ENCODE measurements at places on chromosomes 16 and 17.

GRCh38 chr17:1914661-1915083, 84.9 kb downstream of the RPA1 start:
- no peak for DNase-seq

DNA sequence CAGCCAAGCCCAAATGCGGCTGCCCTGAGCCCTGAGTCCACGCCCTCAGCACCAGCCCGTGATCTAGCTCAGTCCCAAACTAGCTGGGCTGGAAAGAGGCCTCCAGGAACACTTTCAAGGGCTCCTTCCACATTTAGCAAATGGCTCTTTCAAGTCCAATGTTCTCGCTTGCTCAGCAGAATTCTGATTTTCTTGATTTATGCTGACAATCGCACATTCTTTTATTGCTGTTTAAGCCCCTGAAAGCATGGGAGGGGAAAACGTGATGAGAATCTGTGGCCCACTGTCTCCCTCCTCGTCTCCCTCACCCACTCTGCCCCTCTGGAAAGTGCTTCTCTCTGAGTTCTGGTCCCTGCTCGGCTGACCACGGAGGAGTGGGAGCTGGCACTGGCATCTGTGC, 293.8 kb downstream of the FOXL1 start:
- DNase-seq = no peak

DNA sequence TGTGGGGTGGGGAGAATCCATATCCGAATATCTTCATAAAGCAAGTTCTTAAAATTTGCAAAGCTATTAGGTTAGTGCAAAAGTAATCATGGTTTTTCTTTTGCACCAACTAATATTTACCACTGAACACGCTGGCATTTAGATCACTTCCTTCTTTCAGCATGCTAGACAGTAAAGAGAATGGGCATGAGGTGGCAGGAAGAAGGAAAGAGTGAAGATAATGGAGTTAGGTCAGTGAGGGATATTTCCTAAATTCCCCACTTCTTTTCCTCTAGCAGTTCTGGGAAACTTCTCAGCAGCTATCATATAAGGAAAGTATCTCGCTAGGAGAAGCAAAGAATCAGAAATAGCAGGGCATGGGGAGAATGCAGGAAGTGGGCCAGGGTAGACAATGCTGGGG, 39.0 kb downstream of the SLC6A4 start:
- DNase-seq = no peak

DNA sequence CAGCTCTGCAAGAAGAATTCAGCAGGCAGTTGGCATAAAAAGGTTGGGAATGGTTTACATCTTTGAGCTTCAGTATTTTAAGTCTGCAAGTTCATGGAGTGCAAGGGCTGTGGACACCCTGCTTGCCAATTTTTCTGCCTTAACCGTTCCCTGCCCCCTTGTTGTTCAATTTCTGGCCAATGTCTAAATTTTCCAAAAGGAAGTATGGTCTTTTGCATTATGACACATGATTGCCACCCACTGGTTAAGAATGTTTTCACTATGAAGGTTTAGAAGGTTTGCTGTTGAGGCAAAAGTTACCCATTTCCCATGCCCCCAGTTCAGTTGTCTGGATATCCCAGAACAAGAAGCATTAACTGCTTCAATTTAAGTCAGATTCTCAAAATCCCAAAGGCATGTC, 441.9 kb downstream of the CDH13 start:
- DNase-seq = no peak

DNA sequence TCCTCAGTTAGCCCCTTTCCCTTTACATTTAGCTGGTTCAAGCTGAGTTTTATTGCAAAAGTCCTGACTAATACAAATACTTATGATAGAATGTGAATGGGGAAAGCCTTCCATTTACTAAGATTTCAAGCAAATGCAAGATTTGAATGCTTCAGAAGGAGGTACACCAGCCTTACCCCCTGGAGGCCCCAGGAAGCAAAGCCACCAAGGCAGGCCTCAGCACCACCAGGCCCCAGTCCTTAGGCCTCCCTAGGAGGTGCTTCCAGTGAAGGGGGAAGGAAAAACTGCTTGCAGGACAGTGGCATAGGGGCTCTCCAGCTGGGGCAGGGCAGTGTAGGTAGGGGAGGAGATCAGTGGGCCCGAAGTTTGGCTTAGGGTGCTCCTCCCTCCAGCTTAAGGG, 7.3 kb upstream of the PRPSAP2 start:
- no peak for DNase-seq

GRCh38 chr16:89293276-89294143, 76.0 kb downstream of the ZNF778 start:
- DNase-seq = no peak

DNA sequence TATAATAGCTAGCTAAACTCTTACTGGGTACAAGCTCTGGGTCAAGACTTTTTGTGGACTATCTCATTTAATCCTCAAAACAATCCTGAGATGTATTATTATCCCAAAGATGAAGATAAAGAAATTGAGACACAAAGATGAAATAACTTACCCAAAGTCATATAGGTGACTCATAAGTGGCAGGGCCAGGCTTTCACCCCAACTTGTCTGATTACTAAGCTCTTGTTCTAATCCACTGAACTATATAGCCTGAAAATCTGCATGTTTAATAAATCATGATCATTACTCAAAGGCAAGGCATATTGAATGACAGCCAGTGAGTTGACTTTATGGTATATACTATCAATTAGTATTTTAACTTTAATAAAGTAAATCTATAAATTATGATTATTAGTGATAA, 77.4 kb downstream of the SKAP1 start:
- no peak for DNase-seq

DNA sequence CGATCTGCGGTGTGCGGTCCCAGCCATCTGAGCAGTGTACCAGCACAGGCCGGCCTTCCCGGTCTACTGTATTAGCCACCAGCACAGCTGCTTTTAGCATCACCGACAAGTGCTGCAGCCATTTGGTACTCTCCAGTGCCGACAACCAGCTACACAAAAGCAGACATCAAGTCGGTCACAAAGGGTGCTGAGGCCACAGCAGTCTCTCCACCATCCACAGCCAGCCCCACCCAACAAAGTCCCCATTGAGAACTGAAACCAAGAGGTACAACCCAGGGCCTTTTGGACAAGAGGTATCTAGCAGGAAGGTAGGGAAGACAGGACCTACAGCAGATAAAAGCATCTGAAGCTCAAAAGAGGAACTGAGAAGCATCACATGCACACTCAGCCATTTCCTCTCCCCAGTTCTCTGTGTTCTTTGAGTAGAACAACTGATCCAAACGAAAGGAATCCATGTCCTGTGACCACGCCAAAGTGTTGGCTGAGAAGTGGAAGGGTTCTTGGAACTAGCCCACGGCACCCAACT, 9.5 kb downstream of the MTMR4 start:
- DNase-seq = no peak

- DNase-seq = no peak
Measured at GRCh38 chr17:1617620-1618174, 10.9 kb downstream of the SLC43A2 start.

GRCh38 chr17:57328109-57328882, 72.0 kb downstream of the MSI2 start:
- no peak for DNase-seq

- peak; percentile 69 for DNase-seq
Measured at GRCh38 chr16:84277244-84277823, 17.3 kb upstream of the WFDC1 start.

GRCh38 chr17:45791935-45792334, 7.8 kb downstream of the CRHR1 start:
- DNase-seq = no peak

GRCh38 chr16:10968498-10968897, 24.1 kb downstream of the CLEC16A start:
- DNase-seq = no peak

GRCh38 chr16:47342055-47342454, 118.8 kb downstream of the ITFG1 start:
- DNase-seq = no peak

DNA sequence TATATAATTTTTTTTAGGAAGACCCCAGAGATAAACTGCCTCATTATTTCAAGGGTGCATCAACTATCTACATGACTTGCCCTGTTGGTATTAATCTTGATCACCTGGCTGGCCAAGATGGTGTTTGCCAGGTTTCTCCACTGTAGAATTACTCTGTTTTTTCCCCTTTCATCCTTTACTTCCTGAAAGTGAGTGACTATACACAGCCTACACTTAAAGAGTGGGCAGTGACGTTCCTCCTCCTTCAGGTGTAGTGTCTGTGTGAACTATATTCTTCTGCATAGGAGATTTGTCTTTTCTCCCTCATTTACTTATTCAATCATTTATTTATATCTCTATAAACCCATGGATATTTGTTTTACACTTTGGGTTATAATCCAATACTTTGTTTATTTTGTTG, 246.7 kb downstream of the IRF8 start:
- no peak for DNase-seq

DNA sequence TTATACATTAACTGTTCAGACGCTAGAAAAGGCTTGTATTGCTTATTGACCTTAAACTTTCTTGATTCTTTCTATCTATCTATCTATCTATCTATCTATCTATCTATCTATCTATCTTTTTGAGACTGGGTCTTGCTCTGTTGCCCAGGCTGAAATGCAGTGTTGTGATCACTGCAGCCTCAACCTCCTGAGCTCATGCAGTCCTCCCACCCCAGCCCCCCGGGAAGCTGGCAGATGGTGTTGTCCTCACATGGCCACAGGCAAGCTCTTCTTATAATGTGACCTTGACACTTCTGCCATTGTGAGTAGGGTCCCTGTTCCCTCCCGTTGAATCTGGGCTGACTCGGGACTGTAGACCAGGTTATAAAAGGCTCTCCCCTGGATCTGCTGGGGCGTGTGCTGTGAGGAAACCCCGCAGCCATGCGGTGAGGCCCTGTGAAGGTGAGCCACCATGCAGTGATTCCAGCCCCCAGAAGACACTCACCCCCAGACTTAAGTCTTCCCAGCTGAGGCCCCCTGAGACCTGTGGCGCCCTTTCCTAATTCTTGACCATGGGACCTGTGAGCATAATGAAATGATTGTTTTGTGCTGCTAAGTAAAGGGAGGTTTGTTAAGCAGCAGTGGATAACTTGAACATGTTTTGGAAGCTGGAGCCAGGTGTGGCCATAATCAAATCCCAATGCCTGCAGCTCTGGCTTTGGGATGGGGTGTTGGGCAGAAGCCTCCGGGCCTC, 54.3 kb downstream of the RPTOR start:
- DNase-seq = no peak

- no peak for DNase-seq
Measured at GRCh38 chr16:15452246-15452855, 18.0 kb downstream of the BMERB1 start.

DNA sequence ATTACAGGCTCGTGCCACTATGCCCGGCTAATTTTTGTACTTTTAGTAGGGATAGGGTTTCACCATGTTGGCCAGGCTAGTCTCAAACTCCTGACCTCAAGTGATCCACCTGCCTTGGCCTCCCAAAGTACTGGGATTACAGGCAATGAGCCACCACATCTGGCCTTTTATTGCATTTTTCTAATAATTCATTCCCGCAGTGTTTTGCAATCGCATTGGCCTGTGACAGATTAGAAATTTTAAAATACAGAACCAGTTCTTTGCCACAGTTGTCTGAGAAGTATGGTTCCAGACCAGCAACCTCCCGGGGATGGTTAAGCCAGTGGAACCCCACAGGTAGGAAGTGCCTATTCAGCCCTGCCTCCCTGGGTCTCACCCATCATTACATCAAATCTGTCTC, 3.2 kb upstream of the CRHR1 start:
- no peak for DNase-seq

DNA sequence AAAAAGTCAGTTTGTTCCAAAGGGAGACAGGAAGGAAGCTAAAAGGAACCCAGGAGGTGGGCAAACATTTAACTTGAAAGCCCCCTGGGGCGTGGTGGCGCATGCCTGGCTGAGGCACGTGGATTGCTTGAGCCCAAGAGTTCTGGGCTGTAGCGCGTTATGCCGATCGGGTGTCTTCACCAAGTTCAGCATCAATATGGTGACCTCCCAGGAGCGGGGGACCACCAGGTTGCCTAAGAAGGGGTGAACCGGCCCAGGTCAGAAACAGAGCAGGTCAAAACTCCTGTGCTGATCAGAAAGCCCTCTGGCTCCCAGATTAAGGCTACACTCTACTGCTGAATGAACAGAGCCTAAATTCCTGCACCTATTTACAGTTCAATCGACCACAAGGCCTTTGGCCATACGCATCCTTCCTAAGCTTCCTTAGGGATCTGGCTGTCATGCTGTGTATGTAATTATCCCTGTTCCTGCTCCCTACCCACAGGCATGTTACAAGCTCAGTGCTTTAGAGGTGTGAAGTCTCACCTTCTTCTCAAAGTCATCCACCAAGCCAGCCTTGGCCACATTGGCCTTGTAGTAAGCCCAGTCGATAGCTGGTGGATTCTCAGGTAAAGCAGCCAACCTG, 5.0 kb downstream of the ATP5PD start:
- DNase-seq = no peak

- DNase-seq = no peak
Measured at GRCh38 chr17:33647956-33648355, 354.9 kb upstream of the ASIC2 start.

DNA sequence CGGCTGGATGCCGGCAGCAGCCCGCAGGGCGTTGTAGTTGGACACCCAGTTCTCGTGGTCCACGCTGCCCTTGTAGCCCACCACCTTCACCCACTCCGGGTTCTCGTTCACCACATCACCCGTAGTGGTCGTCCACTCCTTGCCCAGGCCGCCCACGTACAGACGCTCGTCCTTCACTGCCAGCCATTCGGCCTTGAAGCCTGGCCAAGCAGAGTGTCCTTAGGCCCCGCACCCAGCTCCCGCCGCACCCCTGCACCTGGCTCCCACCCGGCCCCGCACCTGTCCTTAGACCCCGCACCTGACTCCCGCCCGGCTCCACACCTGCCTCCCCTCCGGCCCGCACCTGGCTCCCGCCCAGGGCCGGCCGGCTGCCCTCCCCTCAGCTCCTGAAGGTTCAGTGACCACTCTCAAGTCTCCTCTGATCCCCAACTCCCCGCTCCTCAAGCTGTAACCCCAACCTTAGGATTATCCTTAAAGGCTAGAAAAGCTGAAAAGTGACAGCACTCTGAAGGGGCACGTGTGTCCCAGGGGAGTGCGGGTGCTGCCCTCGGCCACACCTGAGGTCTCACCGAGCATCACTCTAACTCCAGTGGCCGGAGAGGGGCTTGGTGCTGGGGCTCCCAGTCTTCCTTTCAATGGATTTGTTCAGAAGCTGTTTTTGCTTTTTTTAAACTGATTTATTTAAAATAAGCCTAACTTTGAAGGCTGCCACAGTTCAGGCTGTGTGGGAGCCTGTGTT, 14.4 kb downstream of the CANT1 start:
- no peak for DNase-seq

DNA sequence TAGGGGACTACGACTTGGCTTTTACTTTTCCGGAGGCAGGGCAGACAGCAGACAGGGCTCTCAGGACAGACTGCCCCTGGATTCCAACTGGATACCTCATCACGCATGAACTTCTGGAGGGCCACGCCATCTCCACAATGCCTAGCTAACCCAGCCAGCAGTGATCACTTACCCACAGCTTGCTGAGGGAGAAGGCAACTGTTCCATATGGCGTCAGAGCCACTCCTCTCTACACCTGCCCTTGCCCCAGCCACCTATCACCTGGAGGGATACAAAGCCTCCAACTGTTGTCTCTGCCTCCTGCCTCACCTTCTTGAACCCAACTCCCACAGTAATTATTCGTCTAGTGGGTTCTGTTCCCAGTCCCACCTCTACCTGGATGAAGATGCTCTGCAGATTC, 8.8 kb downstream of the MYO19 start:
- DNase-seq = no peak

GRCh38 chr16:85926370-85926769, 27.4 kb downstream of the IRF8 start:
- DNase-seq = no peak

GRCh38 chr17:258906-259305, 77.5 kb upstream of the DOC2B start:
- no peak for DNase-seq

Data from T-cell (primary cell).